ENCODE measurements at places on chromosomes 2 and 18.

- DNase-seq = no peak
Observed at GRCh38 chr2:232126301-232127099, 165.0 kb downstream of the DIS3L2 start.

DNA sequence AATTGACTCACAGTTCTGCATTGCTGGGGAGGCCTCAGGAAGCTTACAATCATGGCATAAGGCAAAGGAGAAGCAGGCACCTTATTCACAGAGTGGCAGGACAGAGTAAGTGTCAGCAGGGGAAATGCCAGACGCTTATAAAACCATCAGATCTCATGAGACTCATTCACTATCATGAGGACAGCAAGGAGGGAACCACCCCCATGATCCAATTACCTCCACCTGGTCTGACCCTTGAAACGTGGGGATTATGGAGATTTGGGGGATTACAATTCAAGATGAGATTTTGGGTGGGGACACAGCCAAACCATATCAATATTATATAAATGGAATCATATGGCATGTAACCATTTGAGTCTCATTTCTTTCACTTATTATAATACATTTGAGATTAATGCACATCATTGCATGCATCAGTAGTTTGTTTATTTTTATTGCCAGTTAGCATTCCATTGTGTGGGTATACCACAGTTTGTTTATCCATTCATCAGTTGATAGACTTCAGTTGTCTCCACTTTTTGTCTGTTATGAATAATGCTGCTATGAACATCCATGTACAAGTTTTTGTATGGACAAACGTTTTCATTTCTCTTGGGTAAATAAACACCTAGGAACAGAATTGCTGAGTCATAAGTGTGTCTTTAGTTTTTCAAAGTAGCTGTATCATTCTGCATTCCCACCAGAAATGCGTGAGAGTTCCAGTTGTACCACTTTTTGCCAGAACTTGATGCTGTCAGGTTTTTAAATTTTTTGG is 5.8 kb upstream of the SRBD1 start:
- DNase-seq = peak; percentile 93

DNA sequence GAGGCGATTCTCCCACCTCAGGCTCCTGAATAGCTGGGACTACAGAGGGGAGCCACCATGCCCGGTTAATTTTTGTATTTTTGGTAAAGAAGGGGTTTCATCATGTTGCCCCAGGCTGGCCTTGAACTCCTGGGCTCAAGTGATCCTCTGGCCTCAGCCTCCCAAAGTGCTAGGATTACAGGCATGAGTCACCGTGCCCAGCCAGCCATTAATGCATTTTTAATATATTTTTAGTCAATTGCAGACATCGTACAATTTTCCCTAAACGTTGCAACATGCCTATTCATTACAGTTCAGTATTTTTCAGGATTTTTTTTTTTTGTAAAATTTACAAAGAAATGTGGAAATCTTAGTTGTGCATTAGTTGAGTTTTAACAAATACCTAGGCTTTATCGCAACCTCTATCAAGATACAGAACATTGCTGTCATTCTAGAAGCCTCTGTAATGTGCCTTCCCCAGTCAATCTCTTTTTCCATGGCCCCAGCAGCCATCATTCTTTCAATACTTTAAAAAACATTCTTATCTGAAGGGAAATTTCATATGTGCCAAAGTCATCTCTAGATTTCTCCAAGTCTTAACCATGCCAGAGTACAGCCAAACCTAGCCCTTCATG is 14.7 kb downstream of the NABP1 start:
- DNase-seq = no peak

DNA sequence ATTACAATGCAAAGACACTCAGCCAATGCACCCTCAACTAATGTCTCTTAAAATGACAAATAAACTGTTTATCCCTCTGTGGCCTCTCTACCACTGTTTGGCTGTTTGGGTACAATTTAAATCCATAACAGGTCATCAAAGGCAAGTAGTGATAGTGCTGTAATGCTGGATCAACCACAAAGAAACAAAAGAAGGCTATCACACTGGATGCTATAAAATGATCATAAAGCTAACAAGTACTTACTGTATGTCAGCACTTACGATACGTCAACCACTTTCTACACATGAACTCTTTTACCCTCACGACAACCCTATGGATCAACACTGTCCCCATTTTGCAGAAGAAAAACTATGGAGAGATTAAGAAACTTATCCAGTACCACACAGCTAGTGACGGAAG is 54.1 kb downstream of the RNU4ATAC start:
- DNase-seq = no peak

DNA sequence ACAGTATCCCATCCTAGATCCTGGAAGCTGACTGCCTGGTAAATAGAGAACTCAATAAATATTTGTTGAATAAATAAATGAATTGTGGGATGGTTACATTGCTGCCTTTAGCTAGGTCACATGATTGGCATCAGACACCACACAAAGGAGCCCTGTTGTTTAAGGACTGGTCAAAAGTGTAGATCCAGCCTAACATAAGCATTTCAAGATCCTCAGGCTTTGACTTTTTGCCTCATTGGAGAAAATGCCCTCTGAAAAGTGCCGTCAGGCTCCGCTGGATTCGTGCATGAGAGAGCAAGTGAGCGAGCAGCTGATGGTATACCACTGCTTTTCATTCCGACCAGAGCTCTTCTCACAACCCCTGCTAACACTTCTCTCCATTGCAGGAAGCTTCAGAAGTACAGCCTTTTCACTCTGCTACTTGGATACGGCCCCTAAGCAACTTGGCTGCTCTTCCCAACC is 1.3 kb upstream of the ZNF24 start:
- DNase-seq = no peak

- no peak for DNase-seq
Observed at GRCh38 chr2:13628122-13628521, 911.4 kb downstream of the TRIB2 start.

- DNase-seq = peak; percentile 64
Observed at GRCh38 chr2:206274434-206275311, at the start of gene ZDBF2. Gene ZDBF2, plus strand, starts transcription at chr2:206274663. Its CDS starts 7,187 bp downstream, at chr2:206281850.

- DNase-seq = no peak
Observed at GRCh38 chr2:34261701-34262100, 662.6 kb upstream of the FAM98A start.

- peak; percentile 15 for DNase-seq
Observed at GRCh38 chr2:143841935-143842334, 678.0 kb downstream of the ZEB2 start.

- DNase-seq = no peak
Observed at GRCh38 chr2:4690913-4691312, 987.5 kb downstream of the DCDC2C start.

- no peak for DNase-seq
Observed at GRCh38 chr2:132790207-132790785, 120.3 kb upstream of the LYPD1 start.

DNA sequence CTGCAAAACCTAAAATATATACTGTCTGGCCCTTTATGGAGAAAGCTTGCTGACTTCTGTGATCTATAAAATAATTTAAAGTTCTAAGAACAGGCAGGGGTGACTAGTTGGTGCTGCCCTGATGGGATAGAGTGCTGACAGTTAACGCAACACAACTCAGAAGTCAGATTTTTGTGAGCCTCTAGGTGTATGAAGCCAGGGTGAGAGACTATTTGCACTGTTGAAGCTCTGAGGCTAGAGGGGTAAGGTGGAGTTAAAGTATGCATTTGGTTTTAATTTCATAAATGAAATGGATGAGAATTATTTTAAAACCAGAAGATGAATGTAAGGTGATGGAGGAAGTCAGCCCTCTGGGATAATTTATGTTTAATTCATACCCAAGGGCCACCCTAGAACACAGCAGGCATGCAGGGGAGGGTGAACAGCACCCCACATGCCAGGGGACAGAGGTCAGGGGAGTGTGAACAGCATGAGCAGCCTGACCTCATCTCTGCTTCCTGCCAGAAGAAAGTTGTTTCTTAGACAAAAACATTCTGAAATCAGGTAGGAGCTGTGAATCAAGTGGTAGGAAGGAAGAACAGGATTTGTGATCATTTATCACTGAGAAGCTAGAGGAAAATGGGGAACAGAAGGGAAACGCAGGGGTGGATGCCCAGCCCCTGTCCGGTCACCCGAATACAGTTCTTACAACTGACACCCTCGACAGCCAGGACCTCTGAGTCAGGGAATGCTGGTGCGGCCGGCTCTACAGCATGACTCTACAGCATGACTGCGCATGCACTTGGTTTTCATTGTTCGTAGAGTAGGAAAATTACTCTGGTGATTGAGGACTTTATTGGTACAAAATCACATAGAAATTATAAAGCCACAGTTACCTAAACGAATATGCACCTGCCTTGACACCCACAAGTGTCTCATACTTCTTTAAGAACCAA is 93.1 kb downstream of the MBP start:
- no peak for DNase-seq

DNA sequence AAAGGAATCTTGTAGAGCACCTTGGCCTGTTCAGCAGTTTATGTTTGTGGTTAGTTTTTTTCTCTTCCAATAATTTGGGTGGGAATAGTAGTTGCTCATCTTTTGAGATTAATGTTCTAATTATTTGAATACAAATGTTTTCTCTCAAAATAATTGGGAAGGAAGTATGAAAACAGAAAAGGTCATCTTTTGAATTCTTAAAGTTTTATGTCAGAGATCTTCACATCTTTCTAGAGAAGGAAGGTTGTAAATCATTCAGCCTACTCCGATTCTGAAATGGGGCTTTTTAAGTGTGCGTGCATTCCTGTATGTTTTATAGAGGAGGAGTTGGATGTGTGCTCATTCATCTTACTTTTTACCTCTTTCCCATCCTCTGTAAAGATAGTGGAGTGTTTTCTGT is 29.0 kb downstream of the GRHL1 start:
- DNase-seq = no peak

DNA sequence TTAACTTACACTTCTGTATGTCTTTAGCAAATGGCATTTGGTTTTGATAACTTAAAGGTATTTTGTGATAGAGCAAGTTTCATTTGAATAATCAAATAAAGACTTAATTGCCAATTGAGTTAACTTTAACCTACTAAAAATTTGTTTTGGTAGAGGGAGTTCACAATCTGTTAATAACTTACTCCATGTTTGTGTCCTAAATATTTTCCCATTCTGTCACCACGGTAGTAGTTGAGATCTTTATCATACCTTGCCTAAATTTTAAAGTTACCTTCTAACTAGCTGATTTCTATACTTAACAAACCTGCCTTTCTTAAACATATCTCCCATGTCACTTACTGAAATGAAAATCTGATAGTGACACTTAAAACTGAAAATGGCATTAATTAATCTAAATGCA is 127.1 kb downstream of the TMEFF2 start:
- DNase-seq = no peak

DNA sequence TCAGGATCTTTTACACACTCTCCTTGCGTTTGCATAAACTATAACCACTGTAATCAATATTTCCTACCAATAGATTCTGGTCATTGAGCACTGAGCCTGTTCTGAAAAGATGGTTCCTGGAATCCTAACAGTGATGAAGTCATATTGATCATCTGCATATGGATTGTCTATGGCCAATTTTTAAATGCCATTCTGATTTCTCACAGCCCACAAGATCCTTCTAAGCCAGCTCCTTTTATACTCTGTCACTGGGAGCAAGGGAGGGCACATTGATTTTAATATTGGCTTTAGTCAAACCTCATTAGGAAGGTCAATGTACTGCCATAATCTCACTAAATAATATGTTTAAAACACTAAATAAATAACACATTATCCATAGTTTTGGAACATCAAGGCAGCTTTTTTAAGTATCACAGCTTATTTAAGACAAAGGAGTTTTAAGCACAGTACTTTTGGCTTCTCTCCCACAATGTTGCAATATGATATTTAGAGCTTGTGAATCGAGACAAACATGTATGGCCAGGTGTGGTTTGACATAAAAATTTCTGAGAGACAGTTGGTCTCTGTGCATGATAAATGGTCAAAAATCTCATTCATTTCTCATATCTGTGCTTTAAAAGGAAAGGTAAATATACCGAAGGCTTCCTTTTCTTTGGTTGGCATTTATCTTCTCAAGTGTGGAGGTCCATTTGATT is 267.3 kb downstream of the MTX2 start:
- no peak for DNase-seq

DNA sequence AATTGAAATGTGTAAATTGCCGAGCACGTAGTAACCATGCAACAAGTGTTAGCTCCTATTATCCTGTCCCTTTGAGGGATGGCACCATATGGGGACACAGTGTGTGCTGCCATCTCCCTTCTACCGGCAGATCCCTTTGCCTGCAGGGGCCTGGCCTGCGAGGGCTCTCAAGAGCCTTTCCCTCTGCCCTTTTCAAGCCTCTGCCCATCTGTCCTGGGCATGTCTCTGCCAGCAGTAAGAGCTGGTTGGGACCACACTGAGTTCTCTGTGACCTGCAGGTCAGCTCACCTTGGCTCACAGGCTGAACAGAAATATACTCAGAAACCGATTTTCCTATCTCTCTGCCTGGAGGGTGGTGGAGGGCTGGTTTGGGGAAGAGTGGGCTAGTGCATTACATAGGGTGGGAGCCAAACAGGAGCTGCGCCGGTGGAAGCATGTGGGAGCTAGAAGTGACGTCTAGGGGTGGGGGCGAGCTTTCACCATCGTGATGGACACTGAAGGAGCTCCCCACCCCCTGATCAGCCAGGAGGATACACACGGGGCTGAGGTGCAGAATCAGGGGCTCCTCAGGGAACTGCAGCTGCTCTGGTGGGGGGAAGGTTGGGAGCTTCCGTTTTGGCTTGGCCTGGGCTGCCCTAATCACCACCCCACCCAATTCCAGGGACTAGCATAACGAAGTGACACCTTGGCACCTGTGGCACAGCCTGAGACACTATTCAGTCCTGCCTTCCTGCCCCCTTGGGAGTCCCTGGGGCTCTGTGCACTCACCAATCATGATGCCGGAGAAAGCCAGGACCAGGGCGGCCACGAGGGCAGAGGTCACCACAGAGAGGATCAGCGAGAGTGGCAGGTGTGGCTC is 109.7 kb downstream of the CLIP4 start:
- peak; percentile 62 for DNase-seq

DNA sequence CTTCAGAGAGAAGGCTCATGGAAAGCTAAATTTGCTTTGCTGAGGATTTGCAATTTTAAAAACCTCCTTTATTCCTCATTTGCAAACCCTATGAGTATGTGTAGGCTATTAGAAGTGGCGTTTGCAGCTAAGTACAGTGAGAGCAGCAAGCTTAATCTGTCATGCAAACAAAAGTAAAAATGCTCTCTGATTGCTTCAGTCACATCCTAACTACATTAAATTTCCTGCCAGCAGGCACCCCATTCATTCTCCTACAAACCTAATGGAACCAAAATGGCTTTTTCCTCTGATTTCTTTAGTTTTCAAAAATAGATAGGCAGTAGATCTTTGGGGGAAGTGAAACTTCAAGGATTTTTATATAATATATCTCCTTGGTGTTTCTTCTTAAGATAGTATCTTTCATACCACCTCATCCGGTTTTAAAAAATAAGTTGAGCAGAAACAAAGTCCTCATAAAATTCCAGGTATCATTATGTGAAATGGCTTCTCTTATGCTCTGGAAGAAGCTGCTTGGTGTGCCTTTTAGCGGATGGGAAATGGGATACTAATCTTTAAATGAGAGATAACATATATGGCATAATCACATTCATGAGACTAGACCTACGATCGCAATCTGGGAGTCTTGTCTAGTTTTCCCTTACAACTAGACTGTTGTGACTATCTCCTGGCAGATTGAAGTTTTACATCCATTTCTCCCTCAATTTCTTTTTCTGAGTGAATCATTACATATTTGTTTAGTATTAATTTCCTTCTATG is 49.1 kb downstream of the CLIP4 start:
- no peak for DNase-seq
